ENCODE measurements at places on chromosomes 6 and 20.

- no peak for DNase-seq
Measured at GRCh38 chr6:21883595-21884328, 290.2 kb downstream of the SOX4 start.

- no peak for DNase-seq
Measured at GRCh38 chr6:134454794-134455193, 136.9 kb upstream of the SGK1 start.

DNA sequence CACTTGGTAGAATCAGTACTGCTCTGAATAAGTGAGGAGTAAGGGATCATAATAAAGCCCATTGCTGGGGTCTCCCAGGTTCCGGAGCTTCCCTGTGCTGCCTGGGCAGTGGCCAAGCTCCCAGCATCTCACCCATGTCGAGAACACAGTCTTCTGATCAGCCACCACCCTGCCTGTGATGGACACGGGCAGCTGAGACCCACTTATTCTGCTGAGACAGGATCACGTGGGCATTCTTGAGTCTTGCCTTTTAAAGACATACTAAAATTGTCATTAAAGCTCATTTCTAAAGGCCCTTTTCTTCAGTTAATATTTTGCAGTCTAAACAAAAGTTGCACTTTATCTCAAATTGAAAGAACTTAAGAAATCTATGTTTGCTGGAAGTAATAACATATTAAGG, 42.7 kb upstream of the SLC22A2 start:
- DNase-seq: no peak

DNA sequence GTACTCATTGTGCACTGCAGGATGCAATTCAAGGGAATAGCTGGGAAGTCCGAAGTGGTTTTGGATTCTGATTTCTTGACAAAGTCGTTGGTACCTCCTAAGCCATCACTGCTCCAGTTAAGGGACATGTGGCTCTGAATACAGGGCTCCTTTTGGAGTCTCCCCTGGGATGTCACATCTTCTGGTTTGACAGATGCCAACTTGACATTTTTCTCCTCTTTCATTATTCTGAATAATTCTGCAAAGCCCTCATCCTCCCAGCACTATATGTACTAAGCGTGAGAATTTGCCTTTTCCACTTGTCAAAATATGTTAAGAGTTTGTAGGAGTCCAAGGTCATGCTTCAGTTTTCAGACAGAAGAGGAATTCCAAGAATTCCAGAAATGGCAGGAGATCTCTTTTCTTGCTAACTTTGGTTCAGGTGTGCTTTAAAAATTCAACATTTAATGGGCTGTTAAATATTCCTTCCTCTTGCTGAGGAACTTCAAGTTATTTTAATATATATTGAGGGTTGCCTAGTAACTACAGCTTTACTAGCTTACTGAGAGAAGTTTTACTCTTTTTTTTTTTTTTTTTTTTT, 38.7 kb downstream of the DOK5 start:
- DNase-seq: no peak

GRCh38 chr6:138031417-138031816, 75.8 kb downstream of the PERP start:
- no peak for DNase-seq

DNA sequence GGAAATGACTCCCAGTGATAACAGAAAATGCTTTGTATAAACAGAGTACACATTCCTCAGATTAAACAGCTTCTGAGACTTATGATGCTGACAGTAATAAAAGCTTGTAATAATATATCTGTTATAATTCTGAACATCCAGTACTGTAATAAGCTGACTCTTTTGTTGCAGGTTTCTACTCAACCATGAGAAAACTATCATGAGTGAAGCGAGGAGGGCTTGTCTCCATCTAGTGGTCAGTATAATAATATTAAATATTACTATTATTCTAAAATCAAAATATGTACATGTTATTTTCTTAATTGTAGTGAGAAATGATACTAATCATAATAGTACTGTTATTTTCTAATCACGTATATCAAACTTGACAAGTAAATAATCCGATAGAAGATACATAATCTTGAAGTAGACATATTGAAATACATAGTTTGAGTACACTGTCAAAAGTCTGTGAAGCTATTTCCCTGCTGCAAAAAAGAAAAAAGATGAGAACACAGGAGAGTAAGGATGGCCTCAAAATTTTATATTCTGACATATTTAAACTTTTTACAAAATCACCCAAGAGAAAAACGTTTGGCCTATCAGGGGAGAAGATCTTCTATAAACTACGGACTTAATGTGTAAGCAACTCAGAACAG, 183.1 kb downstream of the MOXD1 start:
- DNase-seq: no peak

DNA sequence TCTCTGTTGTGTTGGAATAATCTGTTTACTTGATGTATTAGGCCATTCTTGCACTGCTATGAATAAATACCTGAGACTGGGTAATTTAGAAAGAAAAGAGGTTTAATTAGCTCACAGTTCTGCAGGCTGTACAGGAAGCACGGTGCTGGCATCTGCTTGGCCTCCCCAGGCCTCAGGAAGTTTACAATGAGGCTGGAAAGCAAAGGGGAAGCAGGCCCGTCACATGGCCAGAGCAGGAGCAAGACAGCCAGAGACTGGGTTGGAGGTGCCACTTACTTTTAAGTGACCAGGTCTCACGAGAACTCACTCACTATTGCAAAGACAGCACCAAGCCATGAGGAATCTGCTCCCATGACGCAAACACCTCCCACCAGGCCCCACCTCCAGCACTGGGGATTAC, 50.6 kb upstream of the FUCA2 start:
- no peak for DNase-seq

DNA sequence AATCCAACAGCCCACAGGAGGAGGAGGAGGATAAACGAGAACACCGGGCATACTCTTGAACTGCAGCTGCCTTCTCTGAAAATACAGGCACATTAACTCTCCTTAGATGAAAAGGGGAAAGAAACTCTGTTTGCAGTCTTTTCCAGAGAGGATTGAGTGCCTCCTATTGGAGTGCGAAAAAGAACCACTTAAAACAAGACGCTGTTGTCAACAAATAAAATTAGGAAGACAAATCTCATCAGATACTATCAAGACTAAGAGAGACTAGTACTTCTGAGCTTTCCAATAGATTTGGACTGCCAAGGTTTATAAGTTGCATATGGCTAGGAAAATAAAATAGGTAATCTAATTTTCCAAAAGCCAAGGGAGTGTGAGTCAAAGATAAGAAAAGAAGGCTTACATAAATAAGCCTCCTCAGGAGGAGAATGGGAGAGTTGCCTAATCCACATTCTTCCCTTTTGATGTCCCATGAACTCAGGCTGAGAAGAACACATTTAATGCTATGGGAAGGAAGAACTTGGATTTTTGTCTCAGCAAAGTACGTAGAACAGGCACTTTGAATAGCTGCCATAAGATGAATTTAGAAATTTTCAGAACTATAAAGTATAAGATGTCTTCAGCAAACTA, 154.7 kb downstream of the ARHGAP18 start:
- no peak for DNase-seq

- no peak for DNase-seq
Measured at GRCh38 chr6:1855890-1856289, 246.2 kb downstream of the FOXC1 start.

- no peak for DNase-seq
Measured at GRCh38 chr6:134394208-134394607, 76.3 kb upstream of the SGK1 start.

Data from DMS79 treated with DMSO at 0.1 percent for 48 hours (cell line).